ENCODE measurements at places on chromosomes 4 and X.

DNA sequence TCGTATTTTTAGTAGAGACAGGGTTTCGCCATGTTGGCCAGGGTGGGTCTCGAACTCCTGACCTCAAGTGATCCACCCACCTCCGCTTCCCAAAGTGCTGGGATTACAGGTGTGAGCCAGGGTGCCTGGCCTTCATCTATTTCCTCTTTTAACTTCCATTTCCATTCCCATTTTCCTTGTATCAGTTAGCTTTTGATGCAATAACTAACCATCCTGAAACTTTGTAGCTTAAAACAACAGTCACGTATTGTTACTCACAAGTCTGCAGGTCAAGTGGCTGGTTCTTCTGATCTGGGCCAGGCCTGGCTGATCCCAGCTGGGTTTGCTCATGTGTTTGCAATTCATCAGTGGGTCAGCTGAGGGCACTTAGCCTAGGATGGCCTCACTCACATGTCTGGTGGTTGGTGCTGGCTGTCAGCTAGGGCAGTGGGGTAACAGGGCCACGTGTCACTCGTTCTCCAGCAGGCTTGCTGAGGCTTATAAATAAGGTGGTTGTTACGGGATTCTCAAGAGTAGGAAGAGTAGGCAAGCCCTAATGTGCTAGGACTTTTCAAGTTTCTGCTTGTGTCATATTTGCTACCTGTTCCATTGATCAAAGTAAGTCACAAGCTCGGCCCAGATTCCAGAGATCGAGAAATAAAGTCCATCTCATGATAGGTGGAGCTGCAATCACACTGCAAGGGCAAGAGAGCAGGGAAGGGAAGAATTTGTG lies 88.2 kb downstream of the SOWAHB start:
- DNase-seq: no peak

DNA sequence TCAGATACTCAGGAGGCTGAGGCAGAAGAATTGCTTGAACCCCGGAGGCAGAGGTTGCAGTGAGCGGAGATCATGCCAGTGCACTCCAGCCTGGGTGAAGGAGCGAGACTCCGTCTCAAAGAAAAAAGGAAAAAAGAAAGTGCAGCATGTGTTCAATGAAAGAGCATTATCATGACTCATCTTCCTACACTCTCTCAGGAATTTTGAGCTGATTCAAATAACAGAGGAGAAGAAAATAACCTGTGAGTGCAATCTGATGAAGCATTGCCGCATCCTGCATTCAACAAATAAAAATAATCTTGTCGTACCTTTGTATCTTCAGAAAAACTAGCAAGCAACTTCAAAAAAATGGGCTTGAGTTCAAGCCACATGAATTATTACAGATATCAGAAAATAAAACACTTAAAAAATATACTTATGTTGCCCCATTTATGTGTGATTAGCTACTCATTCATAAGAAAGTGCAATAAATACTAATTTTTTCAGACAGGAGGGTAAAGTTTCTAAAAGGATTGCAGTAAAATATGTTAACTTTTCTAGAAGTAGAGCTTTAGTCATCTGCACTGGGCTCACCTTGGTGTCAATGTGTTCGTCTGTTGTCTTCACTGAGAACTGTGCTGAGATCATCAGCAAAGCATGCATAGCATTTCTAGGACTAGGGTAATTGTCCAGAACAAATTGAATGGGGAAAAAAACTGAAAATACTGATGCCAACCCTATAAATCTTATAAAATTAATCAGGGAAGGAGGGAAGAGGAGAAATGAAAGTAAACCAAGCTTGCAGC lies 90.4 kb upstream of the VCX3B start:
- DNase-seq: no peak

GRCh38 chr4:61661960-61662359 lies 461.8 kb downstream of the ADGRL3 start:
- DNase-seq: no peak

DNA sequence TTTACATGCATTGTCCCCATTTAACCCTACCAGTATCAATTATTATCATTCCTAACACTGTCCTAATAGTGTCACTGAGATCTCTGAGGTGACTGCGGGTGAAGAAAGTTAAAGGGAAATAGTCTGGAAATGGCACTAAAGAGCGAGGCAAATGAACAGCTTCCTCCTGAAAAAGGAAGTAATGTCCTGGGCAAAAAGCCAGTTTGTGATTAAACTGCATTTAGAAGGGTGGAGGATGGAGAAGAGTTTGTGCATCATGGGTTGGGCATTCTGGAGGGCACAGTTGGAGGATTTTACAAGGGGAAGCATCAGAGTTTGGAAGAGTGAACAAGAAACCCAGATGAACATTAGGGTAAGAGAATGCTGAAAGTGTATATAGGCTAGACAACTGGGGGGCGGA lies 60.5 kb upstream of the SLC25A4 start:
- no peak for DNase-seq

DNA sequence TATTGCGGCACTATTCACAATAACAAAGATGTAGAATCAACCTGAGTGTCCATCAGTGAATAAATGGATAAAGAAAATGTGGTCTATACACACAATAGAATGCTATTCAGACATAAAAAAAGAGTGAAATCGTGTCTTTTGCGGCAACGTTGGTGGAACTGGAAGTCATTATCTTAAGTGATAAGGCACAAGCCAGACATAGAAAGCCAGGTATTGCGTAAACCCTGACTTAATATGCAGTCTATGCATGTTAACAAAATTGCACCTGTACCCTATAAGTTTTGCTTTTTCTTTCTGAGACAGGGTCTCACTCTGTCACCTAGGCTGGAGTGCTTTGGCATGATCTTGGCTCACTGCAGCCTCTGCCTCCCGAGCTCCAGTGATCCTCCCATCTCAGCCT lies 28.6 kb downstream of the KIAA0232 start:
- no peak for DNase-seq

GRCh38 chr4:151195801-151196200 lies 81.2 kb upstream of the PRSS48 start:
- DNase-seq: no peak
